ENCODE measurements at places on chromosomes 4 and X. TPM values are rescaled to one million over a fixed set of nuclear protein-coding genes. Genes with fewer than 3 reads are reported as not detected.

GRCh38 chr4:114250439-114250891 is 271.0 kb upstream of the ARSJ start:
- no peak for DNase-seq

DNA sequence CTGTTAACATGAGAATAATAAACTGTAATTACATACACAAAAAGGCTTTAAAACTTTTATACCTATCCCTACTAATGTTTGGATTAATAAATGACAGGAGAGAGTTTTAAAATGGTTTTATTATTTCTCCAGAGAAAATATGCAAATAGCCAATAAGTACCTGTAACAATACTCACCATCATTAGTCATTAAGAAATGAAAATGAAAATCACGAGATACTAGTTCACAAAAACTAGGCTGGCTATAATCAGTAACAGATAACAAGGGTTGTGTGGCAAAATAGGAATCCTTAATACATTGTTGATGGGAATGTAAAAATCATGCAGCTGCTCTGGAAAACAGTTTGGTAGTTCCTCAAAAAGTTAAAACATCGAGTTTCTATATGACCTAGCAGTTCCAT is 25.2 kb upstream of the AP1AR start:
- no peak for DNase-seq

- no peak for DNase-seq
These were observed 184.8 kb downstream of the GBA3 start for GRCh38 chr4:22877486-22878052.

GRCh38 chr4:119471259-119471658 is 149.3 kb upstream of the FABP2 start:
- DNase-seq, result no peak

DNA sequence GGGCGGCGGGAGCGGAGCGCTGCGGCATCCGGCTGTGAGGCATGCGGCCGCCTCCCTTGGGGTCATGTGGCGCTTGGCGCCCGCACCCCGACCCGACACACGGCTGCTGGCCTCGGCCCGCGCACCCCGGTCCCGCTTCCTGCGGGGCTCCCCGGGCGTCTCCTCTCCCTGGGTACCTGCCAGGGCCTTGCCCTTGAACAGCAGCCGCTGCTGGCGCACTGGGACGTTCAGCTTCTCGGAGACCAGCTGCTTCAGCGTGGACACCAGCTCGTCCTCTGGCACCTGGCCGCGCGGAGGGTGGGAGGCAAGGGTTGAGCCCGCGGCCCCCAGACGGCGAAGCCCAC is 391 bp downstream of the UBL4A start:
- peak; percentile 68 for DNase-seq

- DNase-seq, result no peak
These were observed 23.1 kb upstream of the GPR34 start for GRCh38 chrX:41665686-41666085.

DNA sequence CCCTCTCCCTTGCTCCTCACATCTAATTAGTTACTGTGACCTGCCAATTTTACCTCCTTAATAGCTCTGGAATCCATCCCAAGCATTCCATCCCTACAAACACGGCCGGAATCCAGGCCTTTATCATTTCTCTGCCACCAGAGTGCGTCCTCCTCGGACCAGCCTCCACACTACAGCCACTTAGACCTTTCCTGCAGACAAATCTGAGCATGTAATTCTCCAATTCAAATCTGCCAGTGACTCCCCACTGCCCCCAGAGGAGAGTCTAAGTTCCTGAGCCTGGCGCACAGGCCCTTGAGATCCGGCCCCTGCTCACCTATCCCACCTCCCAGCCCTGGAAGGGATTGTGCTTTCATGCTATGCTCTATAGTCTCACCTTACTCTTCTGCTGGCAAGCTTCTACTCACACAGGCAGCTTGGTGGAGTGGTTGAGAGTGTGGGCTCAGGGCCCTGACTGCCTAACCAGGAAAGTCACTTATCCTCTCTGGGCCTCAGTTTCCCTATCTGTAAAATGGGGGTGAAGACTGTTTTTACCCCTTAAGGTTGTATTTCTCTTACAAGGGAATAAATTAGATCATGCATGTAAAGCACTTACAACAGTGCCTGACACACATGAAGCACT is 31.2 kb downstream of the PJA1 start:
- no peak for DNase-seq

GRCh38 chrX:12946838-12947544 is 27.9 kb upstream of the TMSB4X start:
- DNase-seq, result peak; percentile 74

DNA sequence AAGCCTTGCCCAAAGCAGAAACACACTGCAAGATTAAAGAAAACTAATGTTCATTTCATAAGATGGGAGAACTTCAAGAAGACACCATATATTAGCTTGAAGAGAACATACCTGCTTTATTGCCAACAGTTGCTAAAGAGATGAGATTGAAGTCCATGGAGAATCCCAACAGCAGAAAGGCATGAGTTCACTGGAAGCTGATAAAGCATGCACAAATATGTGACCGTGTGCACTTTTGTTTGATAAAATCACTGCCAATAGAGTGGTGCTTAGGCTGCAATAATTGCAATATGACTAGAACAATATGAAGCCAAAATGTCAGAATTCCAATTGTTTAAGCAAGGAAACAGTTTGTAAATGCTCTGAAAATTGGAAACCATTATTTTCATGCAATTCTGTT is 125.9 kb upstream of the PPARGC1A start:
- DNase-seq, result no peak

DNA sequence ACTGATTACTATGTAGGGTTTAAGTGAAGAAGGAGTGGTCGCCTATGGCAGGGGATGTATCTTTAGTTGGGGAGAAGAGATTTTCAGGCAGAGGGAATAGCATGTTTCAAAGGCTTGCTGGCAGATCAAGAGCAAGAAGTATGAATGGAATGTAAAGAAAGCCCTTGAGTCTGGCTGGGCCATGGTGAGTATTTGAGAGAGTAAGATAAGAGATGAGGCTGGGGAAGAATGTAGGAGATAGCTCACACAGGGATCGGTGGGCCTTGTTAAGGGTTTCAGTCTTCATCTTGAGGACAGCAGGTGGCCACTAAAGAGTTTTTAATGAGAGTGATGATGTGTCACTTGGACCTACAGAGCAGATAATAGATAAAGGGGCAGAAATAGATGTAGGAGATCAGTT is 319.1 kb upstream of the RPS6KA3 start:
- no peak for DNase-seq

DNA sequence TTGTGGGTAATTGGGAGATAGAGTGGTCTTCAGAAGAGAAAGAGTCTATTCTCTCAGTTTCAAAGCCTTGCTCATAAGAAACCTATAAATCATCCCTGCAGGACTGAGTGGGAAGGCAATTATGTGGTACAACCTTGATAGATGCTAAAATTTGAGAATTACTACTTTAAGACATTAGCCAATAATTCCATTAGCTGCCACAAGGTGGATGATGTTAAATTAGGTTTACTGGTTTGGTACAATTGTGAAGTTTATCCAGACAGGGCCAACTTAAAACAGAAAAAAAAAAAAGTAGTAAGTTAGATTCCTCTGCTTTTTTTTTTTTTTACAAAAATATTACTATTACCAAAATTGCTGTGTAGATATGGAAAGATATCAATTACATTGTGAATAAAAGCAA is 73.2 kb upstream of the AMOT start:
- no peak for DNase-seq

GRCh38 chrX:4570151-4570550 is 856.7 kb upstream of the PRKX start:
- no peak for DNase-seq

DNA sequence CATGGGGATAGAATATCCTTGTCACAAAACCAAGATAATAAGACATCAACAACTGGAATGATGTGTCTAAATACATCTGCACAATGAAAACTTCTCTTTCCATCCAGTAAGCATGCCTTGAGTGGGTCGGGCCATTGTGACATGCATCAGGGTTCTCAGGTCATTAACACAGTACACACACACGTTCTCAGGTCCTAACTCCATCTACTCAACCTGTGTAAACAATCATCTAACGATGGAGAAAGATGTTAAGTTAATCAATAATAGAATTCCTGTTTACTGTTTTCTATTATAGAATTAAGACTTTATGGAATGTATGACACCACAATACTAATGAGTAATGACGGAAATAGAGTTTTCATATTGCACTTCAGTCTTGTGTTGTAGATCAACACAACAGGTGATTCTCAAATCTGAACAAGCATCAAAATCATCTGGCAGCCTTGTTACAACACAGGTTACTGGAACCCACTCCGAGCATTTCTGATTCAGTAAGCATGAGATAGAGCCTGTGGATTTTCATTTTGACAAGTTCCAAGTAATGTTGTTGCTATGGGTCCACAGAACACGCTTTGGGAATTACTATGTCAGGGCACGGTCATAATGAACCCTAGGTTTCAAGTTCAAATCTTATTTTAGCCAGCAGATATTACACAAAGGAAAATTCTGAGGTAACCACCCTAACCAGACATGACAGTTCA is 315.8 kb upstream of the TEX13C start:
- no peak for DNase-seq

- DNase-seq, result no peak
These were observed 8.5 kb upstream of the NUDT6 start for GRCh38 chr4:122930862-122931261.

DNA sequence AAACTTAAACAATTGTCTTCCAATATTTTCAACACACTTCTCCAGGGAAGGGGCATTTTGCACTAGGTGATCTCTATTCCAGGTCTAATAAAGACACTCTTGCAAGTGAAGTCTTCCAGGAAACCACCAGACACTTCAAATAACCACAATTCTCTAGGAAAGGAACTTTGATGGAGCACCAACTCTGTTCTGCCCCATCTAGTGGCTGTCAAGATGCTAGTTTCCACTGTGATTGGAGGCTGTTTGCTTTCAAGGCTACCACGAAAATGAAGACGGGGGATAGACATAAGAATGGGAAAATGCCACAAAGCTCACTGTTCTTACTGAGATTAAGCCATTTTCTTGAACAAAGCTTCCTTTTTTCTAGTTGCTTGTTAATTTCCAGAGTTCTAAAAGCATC is 100.6 kb upstream of the F9 start:
- no peak for DNase-seq

DNA sequence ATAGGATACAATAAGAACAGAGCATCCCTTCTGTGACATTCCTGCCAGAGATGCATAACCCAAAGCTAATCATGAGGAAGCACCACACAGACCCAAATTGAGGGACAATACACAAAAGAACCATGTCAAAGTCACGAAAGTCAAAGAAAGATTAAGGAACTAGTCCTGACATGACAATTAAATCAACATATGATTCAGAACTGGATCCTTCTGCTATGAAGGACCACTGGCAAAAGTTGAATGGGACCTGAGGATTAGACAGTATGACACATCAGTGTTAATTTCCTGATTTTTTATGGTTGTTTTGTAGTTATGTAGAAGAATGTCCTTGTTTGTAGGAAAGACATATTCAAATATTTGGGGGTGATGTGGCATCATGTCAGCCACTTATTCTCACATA is 13.9 kb downstream of the ACOT9 start:
- no peak for DNase-seq

GRCh38 chr4:107376293-107376692 is 340.2 kb upstream of the DKK2 start:
- DNase-seq, result no peak

DNA sequence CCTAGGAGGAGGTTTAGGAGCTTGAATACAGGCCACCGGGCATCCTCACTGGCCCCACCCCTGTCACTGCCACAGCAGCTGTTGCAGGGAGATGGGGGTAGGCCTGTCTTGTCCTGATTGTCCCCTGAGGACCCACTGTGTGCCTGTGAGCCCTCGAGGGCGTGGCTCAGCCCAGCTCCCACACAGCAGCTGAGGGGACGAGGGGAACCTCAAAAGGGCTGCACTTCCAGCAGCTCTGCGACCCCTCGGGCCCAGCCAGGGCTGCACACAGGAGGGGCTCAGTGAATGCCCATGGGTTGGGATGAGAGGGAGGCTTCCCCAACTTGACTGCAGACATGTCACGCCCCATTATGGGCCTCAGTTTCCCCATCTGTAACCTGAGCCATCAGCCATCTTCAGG is 225.9 kb downstream of the AFAP1 start:
- DNase-seq, result no peak

DNA sequence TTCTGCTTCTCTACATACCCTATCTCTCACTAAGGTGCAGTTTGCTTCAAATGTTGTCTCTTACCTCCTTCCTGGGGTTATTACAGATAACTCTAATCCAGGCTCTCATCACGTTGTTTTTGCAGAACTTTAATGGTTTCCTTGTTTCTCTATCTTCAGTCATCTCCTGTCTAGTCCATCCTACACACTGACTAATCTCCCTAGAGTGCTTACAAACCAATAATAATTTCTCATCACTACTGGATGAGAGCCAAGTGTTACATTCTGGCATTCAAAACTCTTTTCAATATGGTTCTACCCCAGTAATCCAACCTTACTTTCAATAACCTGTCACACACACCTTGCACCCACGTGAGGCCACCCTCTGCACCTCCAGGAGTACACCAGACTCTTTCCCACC is 86.1 kb downstream of the SYNPO2 start:
- DNase-seq, result no peak

GRCh38 chr4:10033191-10033881 is 12.0 kb upstream of the SLC2A9 start:
- no peak for DNase-seq

DNA sequence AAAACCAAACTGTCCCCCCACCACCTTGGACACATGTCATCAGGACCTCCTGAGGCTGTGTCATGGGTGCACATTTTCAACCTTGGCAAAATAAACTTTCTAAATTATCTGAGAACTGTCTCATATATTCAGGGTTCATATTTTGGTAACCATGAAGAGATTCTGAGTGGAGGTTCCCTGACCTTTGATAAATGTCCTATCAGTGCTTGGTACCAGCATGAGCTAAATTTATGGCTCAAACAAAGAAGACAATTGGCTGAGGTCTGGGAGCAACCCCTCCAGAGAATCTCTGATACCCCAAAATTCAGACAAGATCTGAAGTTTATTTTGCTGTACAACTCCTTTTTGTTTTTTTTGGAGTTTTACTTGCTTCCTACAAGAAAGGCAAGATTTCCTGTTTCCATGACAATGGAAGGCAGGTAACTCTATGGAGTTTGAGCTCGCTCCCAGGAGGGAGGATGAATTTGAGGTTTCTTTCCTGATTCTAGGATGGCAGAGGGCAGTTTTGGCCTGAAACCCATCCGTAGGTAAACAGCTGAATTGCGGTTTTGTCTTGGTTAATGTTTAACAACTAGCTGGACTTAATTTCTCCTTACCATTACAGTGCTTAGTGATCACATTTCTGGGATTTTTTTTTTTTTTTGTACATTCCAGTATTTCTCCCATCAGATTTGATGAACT is 14.5 kb downstream of the UGT2B15 start:
- DNase-seq, result no peak

GRCh38 chr4:478373-478772 is 20.6 kb downstream of the ZNF721 start:
- no peak for DNase-seq

- no peak for DNase-seq
These were observed 169.4 kb downstream of the PTTG2 start for GRCh38 chr4:38129460-38130227.

- no peak for DNase-seq
These were observed 728.5 kb upstream of the NDST4 start for GRCh38 chr4:115841871-115842270.

SATL1 gene
- total RNA-seq, result 0.31 TPM

ITM2A gene
- total RNA-seq, result 5.9 TPM

PWWP3B gene
- 3.8 TPM for total RNA-seq

PPP1R2C gene
- total RNA-seq, result not detected

CYTL1 gene
- 0.52 TPM for total RNA-seq

COL4A5 gene
- 167 TPM for total RNA-seq

BRS3 gene
- total RNA-seq, result 0.10 TPM

IL21 gene
- not detected for total RNA-seq

SCML1 gene
- total RNA-seq, result 9.3 TPM
